NCI-H226 (cell line): ENCODE measurements at places on chromosomes 7 and 10.

DNA sequence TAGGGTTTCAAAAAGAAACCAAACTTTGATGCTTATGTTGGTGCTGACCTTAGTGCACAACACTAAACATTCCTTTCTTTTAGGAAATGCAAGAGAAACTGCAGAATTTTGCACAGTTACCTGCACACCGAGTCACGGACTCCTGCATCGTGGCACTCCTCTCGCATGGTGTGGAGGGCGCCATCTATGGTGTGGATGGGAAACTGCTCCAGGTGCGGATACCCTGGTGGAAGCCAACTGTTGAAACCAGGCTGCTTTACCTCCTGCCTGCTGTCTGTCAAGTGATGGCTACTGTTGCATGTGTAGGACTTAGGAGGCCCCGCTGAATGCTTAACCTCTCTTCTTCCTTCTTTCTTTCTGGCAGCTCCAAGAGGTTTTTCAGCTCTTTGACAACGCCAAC, 11.7 kb downstream of the CASP2 start:
- DNase-seq = no peak

- no peak for DNase-seq
Observed at GRCh38 chr7:100921039-100921438, 25.4 kb upstream of the ACHE start.

- DNase-seq = no peak
Observed at GRCh38 chr7:122258971-122259370, 45.6 kb downstream of the FEZF1 start.

DNA sequence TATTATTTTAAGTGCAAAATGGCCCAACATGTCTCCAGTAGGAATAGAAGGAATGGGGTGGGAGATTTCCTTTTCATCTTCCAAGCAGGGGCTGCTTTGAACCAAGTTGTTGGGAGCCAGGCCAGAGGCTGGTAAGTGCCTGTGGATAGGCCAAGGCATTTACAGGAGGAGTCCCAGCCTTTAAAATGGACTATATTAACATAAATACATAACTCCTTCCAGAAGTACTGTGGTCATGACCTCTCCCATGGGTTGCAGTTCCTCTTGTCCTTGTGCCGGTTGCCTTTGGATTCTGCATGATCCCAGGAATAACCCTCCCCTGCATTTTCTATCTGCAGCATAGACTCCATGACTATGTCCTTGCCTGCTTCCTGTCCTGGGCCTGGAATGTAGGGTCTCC, 95.8 kb downstream of the SEC23IP start:
- DNase-seq = no peak

GRCh38 chr7:76155938-76156337, 45.8 kb upstream of the SRRM3 start:
- peak; percentile 41 for DNase-seq

DNA sequence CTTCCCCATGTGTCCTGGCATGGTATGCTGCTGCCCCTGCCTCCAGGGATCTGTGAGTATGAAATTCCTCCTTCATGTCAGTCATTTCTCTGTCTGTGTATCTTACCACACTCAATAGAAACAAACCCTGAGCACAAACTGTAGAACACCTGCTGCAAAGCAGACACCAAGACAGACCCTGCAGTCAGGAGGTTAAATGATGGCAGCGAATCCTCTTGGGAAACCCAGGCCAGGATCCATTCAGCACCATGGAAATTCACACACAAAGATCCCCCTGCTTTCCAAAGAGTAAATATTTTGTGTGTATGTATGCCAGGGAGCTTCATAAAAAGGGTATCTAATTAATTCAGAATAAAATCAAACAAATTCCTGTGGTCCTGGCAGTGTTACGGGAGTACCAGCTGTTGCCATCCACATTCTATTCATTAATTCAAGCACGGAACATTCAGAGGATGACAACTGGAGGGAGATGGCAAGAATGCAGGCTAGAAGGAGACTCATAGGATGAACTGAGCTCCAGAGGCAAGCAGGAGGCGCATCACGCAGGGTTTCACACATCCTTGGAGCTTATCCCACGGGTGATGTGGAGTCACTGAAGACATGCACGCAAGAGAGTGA, 14.8 kb downstream of the ITIH5 start:
- no peak for DNase-seq

- DNase-seq = peak; percentile 49
Observed at GRCh38 chr10:96588616-96589419, 2.0 kb upstream of the TM9SF3 start.

- DNase-seq = no peak
Observed at GRCh38 chr10:116766241-116766827, 24.0 kb upstream of the HSPA12A start.

GRCh38 chr7:23462846-23463245, 7.4 kb downstream of the IGF2BP3 start:
- no peak for DNase-seq

- no peak for DNase-seq
Observed at GRCh38 chr10:86104156-86104555, 262.4 kb downstream of the GRID1 start.

DNA sequence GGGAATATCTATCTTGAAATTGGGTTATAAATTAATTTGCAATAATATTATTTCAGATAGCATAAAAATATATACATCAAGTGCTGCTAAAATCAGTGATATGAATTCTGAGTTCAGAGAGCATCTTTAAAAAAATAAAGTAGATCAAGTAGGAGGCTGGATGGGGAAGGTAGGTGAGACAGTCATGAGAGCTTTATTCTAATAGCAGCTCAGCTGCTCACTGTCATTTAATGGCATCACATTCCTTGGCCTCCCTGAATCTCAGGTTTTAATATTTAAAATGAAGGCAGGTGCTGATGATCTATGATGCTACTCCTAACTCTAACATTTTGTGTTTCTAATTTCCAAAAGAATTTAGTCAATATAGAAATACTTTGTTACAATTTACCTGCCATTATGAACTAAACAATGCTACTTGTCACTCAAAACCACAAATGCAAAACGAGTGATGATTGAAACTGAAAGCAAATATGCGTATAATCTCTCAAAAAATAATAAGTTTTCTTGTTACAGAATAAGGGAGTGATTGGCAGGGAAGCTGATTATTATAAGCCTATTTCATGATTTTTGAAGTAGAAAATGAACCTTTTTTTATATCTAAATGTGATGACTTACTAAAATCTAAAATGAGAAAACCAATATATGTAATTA, 147.6 kb upstream of the CSTF2T start:
- no peak for DNase-seq

- peak; percentile 52 for DNase-seq
Observed at GRCh38 chr10:95374597-95375209, 83.9 kb upstream of the PDLIM1 start.

DNA sequence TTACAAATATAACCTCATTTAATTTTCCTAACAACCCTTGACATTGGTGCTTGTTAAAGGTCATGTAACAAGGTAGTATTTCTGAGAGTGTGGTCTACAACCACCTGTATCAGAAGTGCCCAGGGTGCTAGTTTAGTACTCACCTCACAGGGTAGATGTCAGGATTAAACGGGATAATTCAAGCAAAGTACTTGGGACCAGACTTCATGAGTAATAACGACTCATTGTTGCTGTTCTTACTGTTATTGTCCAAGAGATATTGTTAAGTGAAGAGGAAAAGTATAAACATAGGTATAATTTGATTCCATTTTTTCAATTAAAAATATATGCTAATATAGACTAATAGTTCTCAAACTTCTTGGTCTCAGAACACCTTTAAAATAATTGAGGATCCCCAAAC, 179.3 kb downstream of the WNT2 start:
- peak; percentile 38 for DNase-seq

- peak; percentile 94 for DNase-seq
Observed at GRCh38 chr7:84701524-84702306, 485.1 kb downstream of the SEMA3D start.

DNA sequence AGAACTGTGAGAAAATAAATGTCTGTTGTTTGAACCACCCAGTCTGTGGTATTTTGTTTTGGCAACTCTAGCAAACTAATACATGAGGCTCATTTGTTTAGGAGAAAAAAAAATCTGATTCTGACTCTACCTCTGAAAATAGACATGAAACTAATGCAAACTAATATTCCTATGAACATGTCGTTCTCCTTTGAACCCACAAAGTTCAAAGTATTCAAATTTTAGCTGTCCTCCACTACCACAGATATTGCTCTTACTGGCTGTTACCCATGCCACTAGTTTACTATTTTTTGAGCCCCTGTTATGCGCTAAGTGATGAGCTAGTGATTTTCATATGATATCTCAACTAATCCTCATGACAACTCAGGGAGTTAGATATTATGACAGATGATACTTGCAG, 58.8 kb upstream of the ZNF804B start:
- no peak for DNase-seq

GRCh38 chr7:106294334-106294733, 9.6 kb upstream of the NAMPT start:
- no peak for DNase-seq

DNA sequence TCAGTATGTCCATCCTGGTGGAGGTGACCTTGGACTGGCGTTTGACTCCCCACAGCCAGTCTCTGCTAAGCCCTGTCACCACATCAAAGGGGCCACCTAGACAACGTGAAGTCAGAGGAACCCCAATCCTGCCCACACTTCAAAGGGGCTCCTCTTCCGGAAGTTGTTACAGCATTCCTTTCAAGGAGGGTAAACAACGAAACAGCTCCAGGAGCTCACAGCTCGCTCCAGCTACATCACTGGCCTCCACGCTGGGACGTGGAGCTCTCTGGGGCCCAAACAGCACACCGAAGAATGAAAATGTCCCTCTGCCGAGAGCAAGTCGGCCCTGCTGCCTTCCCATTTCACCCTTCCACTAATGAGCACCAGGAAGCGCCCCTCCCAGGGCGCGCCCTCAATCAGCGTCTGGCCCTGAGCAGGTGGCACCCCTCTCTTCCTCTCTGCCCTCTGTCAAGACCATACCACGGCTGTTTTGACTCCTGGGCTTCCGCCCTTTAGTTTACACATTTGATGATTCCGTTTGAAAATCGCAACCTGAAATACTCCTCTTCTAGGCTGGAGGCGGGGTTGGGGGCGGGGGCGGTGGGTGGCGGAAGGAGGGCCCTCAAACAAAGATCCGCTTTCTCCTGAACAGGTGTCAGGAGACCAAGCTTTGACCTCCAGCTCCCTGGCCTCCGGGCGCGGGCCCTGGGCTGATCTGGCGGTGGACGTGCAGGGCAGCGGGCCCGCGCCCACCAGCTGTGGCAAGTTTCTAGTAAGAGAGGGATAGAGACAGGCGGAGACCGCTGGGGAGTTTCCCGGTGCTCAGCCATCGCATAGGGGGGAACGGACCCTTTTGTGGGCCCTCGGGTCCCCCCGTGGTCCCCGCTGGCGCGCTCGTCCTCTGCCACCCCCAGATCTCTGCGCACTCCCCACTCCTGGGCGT, 53.1 kb upstream of the KDM7A start:
- no peak for DNase-seq

DNA sequence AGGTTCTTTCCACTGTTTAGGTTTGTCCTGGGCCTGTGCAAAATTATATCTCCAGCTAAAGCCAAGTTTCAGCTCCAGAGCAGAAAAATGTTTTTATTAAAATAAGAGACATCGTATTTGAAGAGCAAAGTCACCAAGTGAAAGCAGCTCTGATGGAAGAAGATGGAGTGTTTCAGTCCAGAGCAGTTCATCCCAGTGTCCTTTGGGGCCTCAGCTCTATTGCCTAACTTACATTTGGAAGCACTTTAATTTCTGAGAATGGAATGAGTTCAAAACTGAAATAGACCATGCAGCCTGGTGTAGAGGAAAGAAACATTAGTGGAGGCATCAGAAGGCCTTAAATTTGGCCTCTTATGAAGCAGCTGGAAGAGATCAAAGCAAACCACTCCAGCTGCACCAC, 545.2 kb downstream of the SORCS1 start:
- DNase-seq = no peak

- peak; percentile 40 for DNase-seq
Observed at GRCh38 chr7:28065308-28065707, 115.3 kb downstream of the JAZF1 start.

GRCh38 chr10:72229261-72230251, 13.5 kb upstream of the ASCC1 start:
- no peak for DNase-seq

DNA sequence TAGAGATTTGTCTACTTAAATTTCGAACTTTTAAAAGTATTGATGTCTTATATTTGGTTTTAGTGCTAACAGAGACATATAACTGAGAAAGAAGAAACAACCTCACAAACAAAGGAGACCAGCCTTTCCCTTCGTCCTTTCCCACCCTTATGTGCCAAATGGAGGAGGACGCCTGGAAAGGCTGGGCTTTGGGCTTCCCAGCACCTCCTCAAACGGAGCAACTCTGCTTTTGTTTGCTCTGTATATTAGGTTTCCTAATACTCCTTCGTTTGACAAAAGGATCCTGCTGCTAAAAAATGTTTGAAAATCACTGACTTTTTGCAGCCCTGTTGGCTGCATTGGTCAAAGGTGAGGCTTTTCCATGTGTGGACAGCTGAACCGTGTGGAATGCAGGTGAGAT, 471.8 kb downstream of the SORCS3 start:
- no peak for DNase-seq

GRCh38 chr7:12638851-12639456, 48.5 kb upstream of the ARL4A start:
- DNase-seq = peak; percentile 38

GRCh38 chr10:83943920-83944319, 195.4 kb upstream of the GHITM start:
- DNase-seq = no peak
